Epithelial cell of prostate (primary cell): ENCODE measurements at places on chromosomes 6 and 20.

DNA sequence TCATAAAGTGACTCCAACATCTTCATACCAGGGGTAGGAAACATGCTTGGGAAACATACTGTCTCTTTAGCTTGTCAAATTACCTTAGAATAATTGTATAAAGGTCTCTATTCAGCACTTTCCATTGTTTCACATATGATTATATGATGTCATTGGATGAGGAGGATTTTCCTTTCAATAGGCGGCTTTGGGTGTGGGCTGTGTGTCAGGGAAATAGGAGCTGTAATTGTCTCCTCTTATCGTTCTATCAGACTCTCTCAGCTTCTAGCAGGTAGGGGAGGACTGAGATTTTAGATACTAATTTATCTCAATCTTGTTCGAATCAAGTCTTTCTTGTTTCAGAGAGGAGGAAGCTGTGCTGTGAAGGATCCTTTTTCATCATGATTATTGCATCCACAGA lies 179.4 kb upstream of the OLIG3 start:
- DNase-seq = no peak

DNA sequence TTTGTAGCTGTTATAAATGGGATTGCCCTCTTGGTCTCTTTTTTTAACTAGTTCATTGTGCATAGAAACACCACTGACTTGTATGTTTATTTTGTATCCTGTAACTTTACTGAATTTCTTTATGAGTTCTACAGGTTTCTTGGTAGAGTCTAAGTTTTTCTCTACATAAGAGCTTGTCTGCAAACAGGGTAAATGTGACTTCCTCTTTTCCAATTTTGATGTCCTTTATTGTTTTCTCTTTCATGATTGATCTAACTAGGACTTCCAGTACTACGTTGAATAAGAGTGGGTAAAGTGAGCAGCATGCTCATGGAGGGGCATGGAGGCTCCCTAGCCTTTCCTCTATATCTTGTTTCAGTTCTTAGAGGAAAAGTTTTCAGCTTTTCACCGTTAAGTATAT lies 3.0 kb upstream of the WFDC10A start:
- DNase-seq = no peak

GRCh38 chr6:34347303-34347702 lies 45.2 kb downstream of the NUDT3 start:
- no peak for DNase-seq

DNA sequence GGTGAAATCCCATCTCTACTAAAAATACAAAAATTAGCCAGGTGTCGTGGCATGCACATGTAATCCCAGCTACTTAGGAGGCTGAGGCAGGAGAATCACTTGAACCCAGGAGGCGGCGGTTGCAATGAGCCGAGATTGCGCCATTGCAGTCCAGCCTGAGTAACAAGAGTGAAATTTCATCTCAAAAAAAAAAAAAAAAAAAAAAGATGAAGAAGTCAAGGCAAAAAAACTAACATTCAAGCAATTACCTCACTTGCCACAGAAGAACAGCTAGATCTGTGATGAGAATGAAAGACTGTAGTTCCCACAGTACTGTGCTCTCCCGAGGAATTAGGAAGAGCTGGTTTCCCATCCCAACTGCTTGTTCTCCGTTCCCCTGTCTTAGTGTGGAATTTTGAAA lies 144.7 kb upstream of the ECI2 start:
- no peak for DNase-seq

- no peak for DNase-seq
Observed at GRCh38 chr6:129965096-129965495, 53.3 kb upstream of the L3MBTL3 start.
